ENCODE measurements at places on chromosomes 12 and 14.

DNA sequence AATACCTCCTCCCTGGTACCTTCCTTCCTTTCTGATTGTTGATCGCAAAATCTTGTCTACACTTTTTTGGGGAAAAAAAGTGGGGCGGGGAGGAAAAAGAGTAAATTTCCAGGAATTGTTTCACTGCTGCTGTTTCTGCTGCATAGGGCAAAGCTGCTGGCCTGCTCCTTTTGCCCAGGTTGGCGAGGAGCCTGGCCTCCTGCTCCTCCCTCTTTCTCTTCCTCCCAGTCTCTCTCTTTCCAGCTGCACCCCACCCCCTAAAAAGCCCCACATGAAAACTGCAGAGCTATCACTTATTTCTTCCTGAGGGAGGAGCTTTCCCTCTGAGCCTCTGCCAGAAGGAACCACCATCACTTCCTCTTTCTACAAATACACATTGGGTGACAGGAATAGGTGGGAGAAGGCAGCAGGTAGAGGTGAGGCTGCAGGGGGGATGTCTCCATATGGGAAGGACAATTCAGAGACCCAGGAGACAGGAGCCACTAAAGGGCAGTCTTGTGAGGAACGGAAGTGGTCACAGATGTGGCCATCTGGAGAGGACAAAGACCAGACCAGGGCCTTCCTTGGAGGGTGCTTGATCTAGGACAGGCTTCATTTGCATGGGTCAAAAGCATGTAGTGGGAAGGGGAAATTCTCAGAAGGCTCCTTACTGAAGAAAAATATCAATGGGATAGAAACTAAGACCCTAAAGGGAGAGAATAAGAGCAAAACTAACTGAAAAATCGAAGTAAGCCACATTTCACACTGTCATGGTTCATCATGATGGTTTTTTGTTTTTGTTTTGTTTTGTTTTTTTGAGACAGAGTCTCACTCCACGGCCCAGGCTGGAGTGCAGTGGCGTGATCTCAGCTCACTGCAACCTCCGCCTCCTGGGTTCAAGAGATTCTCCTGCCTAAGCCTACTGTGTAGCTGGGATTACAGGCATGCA, 14.8 kb downstream of the ZBTB39 start:
- peaks cover 7% of the 10 kb centered on the region for H3K36me3 ChIP-seq
- H3K4me1 ChIP-seq, result no peaks in the 10 kb centered on the region
- no peak overlapping the region for H3K4me3 ChIP-seq

GRCh38 chr14:68695326-68695768, 97.5 kb downstream of the ZFP36L1 start:
- H3K36me3 ChIP-seq, result no peaks in the 10 kb centered on the region
- DNase-seq, result no peak
- H3K4me1 ChIP-seq, result peaks cover 15% of the 10 kb centered on the region

DNA sequence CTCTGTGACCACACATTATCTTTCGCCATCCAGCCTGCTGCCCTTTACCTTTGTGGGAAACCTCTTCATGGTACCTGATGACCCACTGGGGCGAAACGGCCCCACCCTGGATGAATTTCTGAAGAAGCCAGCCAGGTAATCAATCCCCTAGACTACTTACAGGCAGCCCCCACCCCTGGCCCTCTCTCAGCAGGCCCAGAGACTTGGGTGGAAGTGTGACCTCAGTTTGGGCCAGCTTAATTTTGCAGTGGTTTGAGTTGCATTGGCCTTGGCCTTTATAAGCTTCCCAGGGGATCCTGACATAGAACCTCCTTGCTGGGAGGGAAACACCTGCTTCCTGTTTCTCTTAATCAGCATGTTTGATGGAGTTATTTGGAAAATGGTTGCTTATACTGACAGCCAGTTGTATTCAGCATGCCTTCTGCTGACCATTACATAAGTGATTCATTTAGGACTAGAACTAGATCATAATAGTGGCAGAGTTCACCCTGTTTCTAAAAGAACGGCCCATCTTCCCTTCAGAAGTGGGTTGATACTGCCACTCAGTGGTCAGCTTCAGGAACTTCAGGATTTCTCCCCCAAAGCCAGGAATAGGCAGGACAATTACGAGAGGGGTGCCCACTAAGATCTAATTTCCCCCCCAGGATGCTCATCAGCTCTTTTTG, 6.1 kb downstream of the SDR39U1 start:
- H3K36me3 ChIP-seq, result peaks cover 89% of the 10 kb centered on the region
- no peak overlapping the region for H3K27ac ChIP-seq
- H3K4me1 ChIP-seq, result peaks cover 42% of the 10 kb centered on the region
- no peaks in the 10 kb centered on the region for H3K27me3 ChIP-seq

DNA sequence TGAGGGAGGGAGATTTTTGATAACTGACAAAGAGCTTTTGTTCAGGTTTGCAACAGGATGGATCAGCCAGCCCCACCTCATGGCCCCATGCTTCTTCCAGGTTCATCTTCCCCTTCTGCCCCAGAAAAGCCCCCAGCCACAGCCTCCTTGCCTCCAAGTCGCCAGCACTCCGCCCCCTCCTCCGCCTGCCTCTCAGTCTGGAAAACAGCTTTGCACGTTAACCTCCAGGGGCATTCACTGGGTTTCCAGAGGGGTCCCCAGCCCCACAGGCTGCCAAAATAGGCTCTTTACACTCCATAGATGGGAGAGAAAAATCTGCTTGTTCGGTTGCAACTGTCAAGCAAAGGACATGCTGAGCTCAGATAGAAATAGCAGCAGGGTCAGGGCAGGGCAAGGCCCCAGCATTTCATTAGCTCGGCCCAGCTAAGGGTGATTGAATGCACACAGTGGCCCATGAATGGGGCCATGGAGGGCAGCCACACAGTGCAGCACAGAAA, 253.6 kb downstream of the ZFP36L1 start:
- H3K27ac ChIP-seq, result no peak overlapping the region
- H3K36me3 ChIP-seq, result no peaks in the 10 kb centered on the region
- H3K4me1 ChIP-seq, result no peaks in the 10 kb centered on the region

- H3K36me3 ChIP-seq, result no peaks in the 10 kb centered on the region
- H3K27me3 ChIP-seq, result no peaks in the 10 kb centered on the region
- no peak for DNase-seq
- H3K27ac ChIP-seq, result no peak overlapping the region
These were observed 32.1 kb downstream of the TXNRD1 start for GRCh38 chr12:104247698-104248097.

GRCh38 chr12:99257672-99258071, 389.9 kb upstream of the GARIN6 start:
- no peaks in the 10 kb centered on the region for H3K36me3 ChIP-seq
- H3K27ac ChIP-seq, result no peak overlapping the region
- no peaks in the 10 kb centered on the region for H3K4me1 ChIP-seq

GRCh38 chr12:96303653-96304052, 96.6 kb downstream of the CDK17 start:
- H3K36me3 ChIP-seq, result no peaks in the 10 kb centered on the region
- no peaks in the 10 kb centered on the region for H3K27me3 ChIP-seq
- no peak overlapping the region for H3K4me3 ChIP-seq
- no peak for DNase-seq
- H3K27ac ChIP-seq, result no peak overlapping the region
- peaks cover 5% of the 10 kb centered on the region for H3K4me1 ChIP-seq

DNA sequence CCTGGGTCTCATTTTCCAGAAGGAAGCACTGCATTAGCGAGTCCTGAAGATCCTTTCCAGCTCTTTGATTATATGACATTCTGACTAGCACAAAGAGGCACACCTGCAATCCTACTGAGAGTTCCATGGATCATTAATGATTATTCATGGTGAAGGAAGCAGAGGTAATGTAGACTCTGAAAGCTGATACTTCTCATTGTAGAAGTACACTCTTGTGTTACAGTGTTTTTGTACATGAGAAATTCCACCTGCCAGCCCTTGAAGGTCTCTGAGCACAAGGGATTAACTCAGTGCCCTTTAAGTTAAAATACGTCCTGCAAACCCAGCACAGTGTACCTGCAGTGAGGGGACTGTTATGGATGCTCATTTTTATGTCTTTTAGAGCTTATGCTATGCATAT, 558.8 kb upstream of the FBXO33 start:
- no peak overlapping the region for H3K27ac ChIP-seq
- no peak overlapping the region for H3K4me3 ChIP-seq
- H3K4me1 ChIP-seq, result no peaks in the 10 kb centered on the region
- no peaks in the 10 kb centered on the region for H3K36me3 ChIP-seq
- H3K27me3 ChIP-seq, result no peaks in the 10 kb centered on the region

DNA sequence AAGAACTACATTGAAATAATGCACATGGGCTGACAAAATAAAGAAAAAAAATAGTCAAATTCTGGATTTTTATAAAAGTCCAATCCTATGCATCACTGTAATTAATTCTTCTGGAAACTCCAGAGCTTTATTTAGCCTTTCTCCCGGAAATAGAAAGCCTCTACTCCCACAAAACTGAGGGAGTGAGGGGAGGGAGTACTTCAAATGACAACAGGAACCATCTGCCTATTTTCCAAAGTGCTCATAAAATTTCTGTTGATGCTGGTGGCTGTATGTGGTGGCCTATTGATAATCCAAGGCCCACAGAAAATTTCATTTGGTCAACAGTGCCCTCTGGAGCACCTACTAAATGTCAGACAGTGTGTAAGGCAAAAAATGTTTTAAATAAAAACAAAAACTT, 64.6 kb downstream of the KIF21A start:
- H3K4me3 ChIP-seq, result no peak overlapping the region
- no peak overlapping the region for H3K27ac ChIP-seq
- no peaks in the 10 kb centered on the region for H3K4me1 ChIP-seq
- DNase-seq, result no peak
- H3K36me3 ChIP-seq, result no peaks in the 10 kb centered on the region

GRCh38 chr14:29788093-29788492, 139.6 kb downstream of the PRKD1 start:
- no peak overlapping the region for H3K27ac ChIP-seq
- H3K36me3 ChIP-seq, result no peaks in the 10 kb centered on the region
- no peaks in the 10 kb centered on the region for H3K27me3 ChIP-seq
- no peaks in the 10 kb centered on the region for H3K4me1 ChIP-seq

- peaks cover 2% of the 10 kb centered on the region for H3K4me1 ChIP-seq
- DNase-seq, result peak; percentile 10
- no peaks in the 10 kb centered on the region for H3K27me3 ChIP-seq
- peak overlapping the region; percentile 23 for H3K27ac ChIP-seq
- H3K36me3 ChIP-seq, result no peaks in the 10 kb centered on the region
- no peak overlapping the region for H3K4me3 ChIP-seq
These were observed 382.3 kb downstream of the PCNX1 start for GRCh38 chr14:71289536-71289935.
